NCI-H1092 (cell line): ENCODE measurements at places on chromosomes 2 and 18.
A peak's percentile ranks its signal among the peaks of the same experiment; 100 is the strongest.

DNA sequence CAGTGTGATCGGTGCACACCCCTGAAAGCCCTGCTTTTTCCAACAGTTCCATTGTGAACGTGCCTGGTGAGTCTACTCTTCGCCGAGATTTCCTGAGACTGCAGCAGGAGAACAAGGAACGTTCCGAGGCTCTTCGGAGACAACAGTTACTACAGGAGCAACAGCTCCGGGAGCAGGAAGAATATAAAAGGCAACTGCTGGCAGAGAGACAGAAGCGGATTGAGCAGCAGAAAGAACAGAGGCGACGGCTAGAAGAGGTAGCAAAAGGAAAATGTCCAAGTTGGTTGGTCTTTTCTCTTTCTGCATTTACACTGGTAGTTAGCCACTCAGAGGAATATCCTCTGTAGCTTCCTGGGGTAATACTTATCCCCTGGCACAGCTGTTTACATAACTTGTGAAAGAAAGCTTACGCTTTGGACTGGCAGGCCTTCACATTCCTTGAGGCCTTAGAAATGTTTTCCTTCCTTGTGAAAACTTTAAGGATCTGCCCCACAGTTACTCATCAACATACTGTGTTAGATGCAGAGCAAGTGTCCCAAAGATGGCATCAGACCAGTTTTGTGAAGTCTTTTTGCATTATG is 146.6 kb downstream of the MAP4K4 start:
- no peak for DNase-seq

- DNase-seq = no peak
These were observed 556.1 kb downstream of the CMPK2 start for GRCh38 chr2:6309415-6310255.

- no peak for DNase-seq
These were observed 155.1 kb upstream of the CELF4 start for GRCh38 chr18:37720663-37721062.

DNA sequence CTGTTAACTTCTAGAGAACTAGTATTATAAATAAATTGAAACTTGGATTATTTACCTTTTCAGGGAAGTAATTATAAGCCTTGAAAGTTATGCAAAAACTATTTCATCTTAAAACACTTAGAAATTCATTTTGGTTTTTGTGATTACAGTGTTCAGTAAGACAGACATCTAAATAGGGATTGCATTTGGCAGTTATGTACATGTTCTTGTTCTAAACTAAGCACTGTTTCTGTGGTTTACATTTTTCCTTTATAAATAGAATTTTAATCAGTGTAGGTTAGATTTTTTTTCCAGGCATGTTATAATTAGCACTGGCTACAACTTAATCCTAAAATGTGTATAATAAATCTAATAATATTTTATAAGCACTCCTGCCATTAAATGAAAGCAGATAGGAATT is 35.0 kb downstream of the LCLAT1 start:
- no peak for DNase-seq

- DNase-seq = no peak
These were observed 85.9 kb downstream of the FEZ2 start for GRCh38 chr2:36511858-36512603.

DNA sequence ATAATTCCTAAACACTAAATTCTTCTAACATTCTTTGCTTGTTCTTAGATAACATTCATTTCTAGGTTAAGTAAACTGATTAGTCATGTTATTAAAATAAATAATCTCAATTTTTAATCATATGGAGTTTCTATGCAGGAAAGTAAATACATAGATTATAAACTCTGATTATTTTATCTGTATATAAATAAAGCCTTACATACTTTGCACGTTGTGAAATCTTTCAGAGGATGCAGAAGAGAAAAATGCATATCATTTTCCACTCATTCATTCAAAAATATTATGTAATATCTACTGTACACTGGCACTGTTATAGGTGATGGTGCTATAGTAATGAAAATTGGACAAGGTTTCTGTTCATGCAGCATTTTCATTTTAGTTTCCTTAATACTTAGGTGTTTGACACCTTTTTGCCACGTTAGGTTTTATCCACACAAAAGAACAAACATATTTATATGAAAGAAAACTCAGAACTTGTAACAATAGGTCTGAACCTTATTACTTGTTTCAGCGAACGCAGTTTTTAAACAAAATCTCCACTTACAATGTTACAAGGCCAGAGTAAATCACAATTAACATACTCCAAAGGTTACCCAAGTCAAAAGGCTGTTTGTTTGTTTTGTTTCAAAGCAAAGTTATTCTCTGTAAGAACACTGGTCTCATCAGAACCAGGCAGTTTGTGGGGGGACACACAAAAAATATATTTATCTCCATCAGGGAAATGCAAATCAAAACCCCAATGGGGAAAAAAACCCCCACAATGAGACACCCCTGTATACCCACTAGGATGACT is 27.4 kb downstream of the ADAM17 start:
- DNase-seq = no peak

- DNase-seq = no peak
These were observed 4.3 kb downstream of the ATP6V1B1 start for GRCh38 chr2:70939839-70940580.

DNA sequence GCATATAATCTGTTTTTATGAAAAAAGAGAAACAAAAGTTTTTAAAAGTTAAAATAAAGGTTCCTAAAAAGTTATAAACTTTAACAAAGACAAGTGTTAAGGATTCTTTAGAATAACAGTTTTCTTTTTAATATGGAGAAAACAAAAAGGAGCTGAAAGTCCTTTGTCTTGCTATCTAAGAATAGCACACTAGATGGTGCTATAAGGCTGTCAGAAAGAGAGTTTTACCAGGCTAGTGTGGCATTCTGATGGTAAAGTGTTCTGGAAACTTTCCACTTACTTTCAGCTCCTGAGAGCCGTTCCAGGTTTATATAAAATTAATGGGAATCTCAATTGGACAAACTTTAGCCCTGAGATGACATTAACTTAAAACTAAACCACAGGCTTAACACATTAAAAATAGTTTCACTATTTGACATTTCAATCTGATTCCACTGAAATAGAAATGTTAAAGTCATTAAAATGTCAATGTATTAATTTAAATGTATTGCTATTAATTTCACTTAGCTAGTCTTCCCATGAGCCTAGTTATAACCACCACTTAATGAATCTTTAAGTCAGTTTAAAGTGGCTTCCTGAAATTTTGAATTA is 3.7 kb downstream of the FBXO48 start:
- DNase-seq = peak; percentile 20

DNA sequence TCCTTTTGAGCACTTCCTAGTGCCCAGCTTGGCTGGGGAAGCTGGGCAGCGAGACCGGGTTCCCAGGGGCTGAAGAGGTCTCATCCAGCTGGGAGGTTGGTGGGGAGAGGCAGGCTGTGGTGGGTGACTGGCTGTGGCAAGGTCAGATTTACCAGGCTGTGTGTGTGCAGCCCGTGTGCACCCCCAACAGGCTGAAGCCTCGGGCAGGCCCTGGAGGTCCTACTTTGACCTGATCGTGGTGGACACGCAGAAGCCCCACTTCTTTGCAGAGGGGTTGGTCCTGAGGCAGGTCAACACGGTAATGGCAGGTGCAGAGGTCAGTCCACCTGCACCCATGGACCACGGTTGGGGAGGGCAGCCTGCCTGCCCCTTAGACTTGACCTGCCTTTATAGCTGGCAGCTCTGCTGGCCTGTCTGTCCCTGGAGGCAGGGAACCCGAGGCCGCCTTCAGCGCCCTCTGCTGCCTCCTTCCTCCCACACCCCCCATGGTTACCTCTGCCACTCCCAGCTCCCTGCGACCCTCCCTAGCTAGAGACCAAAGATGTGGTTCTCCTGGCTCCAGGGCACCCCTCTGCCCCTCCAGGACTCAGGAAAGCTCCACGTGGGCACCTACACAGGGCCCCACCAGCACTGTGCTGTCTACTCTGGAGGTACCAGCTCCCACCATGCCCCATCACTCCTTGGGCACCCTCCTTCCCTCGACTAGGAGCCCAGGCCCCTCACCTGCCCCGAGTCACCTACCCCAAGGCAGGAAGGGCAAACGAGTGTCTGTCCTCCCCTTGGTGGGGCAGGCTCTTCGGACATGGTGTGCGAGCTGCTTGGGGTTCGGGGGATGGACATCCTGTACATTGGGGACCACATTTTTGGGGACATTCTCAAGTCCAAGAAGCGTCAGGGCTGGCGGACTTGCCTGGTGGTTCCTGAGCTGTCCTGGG is 4.0 kb downstream of the NT5DC4 start:
- no peak for DNase-seq

DNA sequence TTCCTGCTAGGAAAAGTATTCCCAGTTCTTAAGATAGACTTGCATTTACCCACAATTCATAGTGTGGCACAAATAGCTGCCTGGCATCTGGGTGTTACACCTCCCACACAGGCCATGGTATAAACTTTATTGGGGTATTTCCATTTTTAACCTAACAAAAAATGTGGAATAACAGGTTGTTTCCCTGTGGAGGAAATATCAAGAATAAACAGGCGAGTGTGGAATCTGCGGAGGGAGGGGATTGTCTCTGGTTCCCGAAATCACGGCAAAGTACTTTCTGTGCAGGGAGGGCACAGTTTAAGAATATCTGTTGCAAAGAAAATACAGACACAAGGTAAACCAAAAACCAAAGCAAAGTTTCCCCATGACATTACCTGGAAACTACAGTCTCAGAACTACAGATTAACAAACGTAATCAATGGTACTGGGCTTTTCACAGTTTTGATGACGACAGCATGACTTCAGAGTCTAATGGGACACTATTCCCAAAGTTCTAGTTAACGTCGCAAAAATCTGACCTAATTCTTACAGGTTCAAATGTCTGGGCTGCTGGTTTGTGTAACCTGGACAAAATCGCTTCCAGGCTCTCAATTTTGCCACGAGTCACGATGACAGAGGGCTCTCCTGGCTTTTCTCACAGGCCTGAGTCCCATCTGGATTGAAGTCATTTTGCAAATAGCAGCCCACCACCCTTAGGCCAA is 1.4 kb downstream of the STARD7 start:
- no peak for DNase-seq

DNA sequence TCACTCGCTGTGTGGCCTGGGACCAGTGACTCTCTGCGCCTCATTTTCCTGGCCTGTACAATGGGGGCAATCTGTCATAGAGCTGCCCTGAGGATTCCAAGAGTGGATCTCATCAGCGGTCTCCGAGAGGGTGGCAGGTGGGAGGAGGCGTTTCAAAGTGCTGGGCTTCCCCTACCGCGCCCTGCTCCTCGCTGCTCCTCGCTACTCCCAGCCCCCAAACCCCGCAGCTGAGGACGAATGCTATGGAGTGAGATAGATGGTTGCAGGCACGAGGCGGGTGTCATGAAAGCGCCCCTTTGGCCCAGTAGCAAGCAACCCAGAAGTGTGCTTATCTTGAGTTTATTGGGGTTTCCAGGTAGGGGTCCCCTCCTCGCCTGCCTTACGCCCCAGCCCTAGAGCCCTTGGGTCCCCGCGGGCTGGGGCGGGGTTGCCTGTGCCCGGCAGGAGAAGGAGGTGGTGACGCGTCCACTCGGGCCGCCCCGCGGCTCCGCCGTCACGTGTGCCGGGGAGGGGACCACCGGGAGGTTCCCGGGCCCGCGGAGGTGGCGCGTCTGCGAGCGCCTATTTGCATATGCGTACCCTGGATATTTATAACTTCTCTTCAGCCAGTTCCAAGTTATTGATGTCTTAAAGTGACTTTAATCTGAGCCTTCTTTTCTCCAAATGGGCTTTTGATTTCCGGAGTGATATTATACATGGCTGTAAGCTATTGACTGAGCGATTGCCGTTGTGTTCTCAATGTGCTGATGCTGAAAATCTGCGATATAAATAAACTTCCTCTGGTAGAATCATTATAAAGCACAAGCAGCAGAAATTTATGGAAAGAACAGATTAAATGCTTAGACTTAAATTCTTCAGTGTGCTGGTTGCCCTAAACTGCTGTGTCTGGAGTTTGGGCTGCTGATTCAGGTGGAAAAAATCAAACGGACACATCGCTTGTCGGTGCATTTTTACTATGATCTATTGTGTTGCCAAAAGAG is 263.7 kb downstream of the ATAD2B start:
- DNase-seq = no peak

GRCh38 chr18:54877076-54877475 is 48.8 kb downstream of the RAB27B start:
- DNase-seq = no peak

DNA sequence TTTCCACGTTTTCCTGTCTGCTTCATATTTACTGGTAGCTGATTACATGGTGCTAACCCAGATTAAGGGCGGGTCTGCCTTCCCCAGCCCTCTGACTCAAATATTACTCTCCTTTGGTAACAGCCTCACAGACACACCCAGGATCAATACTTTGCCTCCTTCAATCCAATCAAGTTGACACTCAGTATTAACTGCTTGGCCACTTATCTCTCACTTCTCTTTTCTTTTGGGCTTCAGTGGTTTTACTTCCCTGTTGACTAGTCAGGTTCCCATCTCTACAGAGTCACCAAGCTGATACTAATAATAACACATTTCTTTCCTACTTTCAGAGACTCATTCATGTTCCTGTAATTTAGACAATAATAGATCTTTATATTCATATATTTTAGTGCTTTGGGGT is 302.2 kb upstream of the MAP2 start:
- DNase-seq = no peak

- DNase-seq = no peak
These were observed 81.1 kb upstream of the SLC39A10 start for GRCh38 chr2:195575879-195576401.

DNA sequence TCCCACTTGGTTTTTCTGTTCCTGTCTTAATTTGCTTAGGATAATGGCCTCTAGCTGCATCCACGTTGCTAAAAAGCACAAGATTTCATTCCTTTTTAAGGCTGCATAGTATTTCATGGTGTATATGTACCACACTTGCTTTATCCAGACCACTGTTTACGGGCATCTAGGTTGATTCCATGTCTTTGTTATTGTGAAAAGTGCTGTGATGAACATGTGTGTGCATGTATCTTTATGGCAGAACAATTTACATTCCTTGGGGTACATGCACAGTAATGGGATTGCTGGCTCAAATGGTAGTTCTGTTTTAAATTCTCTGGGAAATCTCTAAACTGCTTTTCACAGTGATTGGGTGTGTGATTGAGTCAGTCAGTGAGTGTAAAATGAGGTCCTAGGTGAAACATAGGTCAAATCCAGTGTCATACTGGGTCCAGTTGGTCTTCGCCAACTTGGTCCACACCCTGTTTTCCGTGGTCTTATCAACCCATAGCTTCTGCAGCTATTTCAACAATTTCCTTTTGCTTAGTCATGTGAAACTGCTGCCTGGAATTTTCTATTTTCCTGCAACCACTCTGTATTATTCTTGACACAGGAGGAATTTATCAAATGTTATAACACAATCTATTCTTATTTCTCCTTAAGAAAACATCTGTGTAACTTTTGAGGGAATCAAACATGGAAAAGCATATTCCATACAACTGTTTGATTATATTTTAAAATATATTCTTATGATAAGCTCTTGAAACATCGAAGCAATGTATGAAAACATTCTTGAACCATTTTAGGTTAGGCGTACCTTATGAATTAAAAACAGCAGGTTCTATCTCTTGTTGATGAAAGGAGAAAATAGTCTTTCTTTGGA is 82.9 kb downstream of the ADCYAP1 start:
- DNase-seq = no peak

GRCh38 chr2:109339519-109339966 is 210.5 kb downstream of the SH3RF3 start:
- DNase-seq = no peak

GRCh38 chr2:44801289-44801840 is 140.1 kb upstream of the SIX3 start:
- DNase-seq = no peak

GRCh38 chr2:208548700-208549099 is 142.1 kb downstream of the PTH2R start:
- DNase-seq = no peak
